ENCODE measurements at places on chromosomes 2 and 18.

GRCh38 chr2:49426996-49427395, 272.7 kb upstream of the FSHR start:
- no peak for DNase-seq

- DNase-seq, result peak; percentile 49
Measured at GRCh38 chr2:241223211-241224017, 34.9 kb downstream of the ANO7 start.

- no peak for DNase-seq
Measured at GRCh38 chr2:165251366-165251765, 12.2 kb downstream of the SCN2A start.

DNA sequence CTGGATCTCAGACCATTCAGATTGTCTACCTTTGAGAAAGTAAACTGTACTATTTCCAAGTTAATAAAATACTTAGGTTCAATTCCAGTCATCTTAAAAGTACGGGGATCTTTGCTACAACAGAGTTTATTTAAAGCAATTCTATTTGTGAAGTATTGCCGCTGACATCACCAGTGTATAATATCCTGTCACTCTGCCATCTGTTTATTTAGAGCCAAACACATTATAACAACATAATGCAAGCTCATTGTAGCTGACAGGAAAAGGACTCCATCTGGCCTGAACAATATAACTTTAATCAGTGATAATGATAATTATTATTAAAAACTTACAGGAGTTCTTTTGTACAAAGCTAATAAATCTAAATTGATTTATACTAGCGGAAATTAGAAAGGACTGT, 786.8 kb downstream of the ERBB4 start:
- peak; percentile 26 for DNase-seq

GRCh38 chr18:21629089-21629832, 17.1 kb downstream of the SNRPD1 start:
- no peak for DNase-seq

GRCh38 chr2:239897596-239898235, 127.4 kb downstream of the NDUFA10 start:
- no peak for DNase-seq

DNA sequence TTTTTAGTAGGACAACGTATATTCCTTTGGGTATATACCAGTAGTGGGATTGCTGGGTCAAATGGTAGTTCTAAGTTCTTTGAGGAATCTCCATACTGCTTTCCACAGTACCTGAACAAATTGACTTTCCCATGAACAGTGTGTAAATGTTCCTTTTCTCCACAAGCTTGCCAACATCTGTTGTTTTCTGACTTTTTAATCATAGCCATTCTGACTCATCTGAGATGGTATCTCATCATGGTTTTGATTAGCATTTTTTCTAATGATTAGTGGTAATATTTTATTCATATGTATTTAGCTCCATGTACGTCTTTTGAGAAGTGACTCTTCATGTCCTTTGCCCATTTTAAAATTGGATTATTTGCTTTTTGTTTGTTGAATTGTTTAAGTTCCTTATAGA, 58.4 kb upstream of the CERS6 start:
- peak; percentile 9 for DNase-seq

- peak; percentile 46 for DNase-seq
Measured at GRCh38 chr2:173654896-173655265, 300.2 kb downstream of the CDCA7 start.

GRCh38 chr2:10234409-10235094, 68.2 kb upstream of the HPCAL1 start:
- DNase-seq, result no peak

DNA sequence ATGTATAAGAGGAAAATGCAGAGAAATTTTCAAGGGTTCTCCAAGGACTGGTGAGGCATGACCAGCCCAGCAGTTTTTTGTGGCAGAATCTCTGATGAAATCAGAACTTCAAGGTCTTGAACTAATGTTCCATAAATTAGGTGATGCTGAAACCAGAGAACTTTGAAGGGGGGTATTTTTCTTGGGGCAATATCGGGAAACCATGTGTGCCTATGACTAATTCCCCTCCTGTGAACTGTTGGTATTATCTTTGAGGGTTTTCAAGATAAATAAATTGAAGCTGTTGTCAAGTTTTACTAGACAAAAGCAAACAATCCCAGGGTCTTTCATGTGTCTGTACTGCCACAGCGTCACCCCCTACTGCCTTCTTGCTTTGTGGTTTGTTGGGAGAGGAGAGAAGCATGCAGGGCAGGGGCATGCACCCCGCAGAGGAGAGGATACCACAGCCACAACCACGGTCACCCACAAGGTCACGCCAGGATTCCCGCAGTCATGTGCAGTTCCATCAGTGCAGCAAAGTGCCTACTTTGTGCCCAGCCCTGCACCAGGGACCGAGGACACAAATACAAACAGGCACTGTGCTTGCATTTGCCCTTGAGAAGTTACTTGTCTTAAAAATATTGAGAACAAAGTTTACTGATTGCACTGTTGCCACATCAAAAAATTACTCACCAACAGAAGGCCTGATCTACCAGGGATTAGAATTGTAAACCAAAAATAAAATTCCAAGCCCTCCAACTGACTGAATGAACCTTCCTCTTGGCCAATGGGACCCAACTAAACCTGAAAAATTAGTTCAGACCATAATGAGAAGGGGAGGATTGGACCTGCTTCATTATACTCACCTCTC, 413.3 kb upstream of the TRIB2 start:
- DNase-seq, result peak; percentile 72

DNA sequence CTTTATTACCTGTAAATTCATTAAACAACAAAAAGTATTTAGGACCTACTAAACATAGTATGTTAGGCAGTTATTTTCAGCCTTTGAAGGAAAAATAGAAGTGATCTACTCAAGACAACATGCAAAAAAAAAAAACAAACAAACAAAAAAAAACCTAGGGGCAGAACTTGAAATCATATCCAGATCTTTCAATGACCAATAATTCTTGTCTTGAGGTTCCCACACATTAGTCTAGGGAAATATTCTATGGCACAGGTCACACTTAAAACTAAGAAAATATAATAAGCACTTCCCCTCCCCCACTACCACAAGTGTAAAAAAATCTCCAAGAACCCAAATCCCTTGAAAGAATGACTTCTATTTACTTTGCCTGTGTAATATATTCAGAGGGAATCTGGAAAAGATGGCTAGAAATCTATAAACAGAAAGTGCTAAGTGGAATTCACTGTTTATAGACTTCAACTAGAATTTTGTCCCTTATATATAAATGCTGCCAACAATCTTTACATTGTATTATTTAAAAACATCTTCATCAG, 3.5 kb downstream of the PELI1 start:
- DNase-seq, result no peak

- DNase-seq, result no peak
Measured at GRCh38 chr2:104656571-104657163, 197.2 kb upstream of the POU3F3 start.

DNA sequence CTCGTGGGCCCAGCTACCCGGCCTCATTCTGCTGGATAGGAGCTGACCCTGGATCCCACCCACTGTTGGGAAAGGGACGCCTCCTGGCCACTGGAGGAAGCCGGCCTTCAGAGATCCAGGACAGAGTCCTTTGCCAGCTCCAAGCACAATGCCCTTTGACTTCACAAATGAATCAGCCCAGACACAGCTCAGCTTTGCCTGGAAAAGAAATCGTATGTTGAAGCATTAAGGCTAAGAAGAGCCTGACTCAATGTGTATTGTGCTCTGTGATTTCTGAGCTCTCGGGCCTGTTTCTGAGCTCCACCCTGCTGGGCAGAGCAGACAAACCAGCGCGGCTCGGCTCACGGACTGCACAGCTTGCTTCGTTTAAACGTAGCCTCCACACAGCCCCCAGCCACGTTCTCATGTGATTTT, 162.9 kb upstream of the APCDD1 start:
- DNase-seq, result no peak

DNA sequence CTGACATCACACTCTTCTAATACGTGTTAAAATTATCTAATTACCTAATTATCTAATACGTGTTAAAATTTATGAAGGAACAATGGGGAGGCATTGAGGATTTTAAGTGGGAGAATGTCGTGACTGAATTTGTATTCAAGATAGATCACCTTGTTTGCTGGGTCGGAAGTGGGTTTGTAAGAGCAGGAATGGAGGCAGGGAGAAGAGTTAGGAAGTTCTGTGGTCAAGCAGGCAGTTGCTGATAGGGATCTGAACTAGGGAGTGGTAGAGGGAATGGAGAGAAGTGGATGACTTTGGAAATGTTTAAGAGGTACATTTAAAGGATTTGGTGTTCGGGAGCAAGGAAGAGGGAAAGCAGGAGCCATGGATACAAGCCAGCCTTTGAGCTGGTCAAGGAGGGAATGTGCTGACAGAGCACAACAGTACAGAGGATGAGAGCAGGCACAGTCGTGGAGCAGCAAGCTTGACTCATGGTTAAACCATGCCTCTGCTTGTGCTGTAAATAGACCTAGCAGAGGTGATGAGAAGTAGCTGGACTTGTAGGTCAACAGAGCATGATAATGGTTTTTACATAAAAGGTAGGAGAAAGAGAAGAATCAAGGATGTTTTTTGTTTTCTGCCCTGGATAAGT, 16.2 kb downstream of the IL18RAP start:
- peak; percentile 62 for DNase-seq

DNA sequence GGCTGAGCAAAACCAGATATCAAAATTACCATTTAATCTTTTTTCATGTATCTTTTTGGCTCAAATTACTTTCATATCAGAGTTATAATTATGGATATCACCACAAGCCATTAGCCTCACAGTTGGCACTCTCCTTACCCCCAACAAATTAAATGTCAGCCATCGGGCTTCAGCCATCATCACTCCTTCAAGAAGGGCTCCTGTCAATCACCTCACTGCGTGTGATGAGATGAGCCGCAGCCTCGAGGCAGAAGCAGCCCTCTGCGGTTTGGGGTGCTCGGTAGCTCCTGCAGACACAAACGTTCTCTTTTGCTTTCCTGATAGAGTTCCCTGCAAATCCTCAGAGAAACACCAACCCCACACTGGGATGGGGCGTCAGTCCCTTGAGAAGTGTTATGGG, 94.1 kb downstream of the DNER start:
- DNase-seq, result no peak

GRCh38 chr2:164314148-164314547, 307.1 kb downstream of the GRB14 start:
- peak; percentile 9 for DNase-seq

GRCh38 chr2:154825358-154825757, 126.9 kb downstream of the KCNJ3 start:
- no peak for DNase-seq

GRCh38 chr2:162044586-162044985, 29.4 kb downstream of the DPP4 start:
- DNase-seq, result no peak

GRCh38 chr2:7052404-7052803, 135.2 kb downstream of the RNF144A start:
- DNase-seq, result no peak

DNA sequence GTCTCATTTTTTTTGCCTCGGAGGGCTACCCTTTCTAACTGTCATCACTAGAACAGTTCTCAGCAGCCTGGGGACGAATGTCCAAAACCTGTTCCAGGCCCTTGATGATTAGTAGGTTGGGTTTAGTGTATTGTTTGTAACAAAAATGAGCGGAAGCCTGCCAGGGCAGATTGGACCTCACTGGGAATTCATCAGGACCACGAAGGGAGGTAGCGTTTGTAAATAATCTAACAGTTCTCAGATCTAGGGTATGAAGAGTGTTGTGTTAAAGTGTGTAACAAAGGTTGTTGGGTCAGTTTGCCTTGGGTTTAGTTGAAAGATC, 799 bp downstream of the CEP68 start:
- no peak for DNase-seq

DNA sequence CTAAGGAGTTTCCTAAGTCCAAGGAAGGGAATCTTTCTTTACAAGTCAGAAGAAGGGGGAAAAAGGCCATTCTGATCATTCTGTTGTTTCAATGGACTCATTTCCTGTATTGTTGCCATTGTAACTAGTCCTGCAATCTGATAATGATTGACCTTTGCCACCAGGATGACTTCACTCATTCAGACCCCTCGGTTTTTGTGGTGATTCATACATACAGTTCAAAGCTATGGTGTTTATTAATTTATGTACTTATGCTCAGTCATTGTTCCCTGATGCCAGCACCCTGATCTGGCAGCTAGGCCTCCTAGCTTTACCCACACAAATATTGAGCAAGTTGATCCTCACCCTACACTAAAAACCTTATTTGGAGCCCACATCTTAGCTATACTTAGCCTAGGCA, 57.6 kb upstream of the ZNF519 start:
- peak; percentile 49 for DNase-seq

DNA sequence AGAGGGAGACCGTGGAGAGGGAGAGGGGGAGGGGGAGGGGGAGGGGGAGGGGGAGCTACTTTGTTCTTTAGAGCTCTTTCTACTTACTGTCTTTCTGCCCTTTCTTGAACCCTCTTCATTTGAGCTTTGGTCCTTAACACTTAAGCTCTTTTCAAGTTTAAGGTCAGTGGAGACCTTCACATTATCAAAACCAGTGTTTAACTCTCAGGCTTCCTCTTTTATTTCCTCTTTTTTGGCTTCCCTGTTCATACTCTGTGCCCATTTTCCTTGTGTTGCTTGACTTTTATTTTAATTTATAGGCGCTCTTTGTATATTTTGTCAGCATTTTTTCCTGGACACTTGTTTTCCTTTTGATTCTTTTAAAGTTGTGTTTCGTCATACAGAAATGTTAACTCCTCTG, 37.1 kb downstream of the ACSL3 start:
- no peak for DNase-seq

DNA sequence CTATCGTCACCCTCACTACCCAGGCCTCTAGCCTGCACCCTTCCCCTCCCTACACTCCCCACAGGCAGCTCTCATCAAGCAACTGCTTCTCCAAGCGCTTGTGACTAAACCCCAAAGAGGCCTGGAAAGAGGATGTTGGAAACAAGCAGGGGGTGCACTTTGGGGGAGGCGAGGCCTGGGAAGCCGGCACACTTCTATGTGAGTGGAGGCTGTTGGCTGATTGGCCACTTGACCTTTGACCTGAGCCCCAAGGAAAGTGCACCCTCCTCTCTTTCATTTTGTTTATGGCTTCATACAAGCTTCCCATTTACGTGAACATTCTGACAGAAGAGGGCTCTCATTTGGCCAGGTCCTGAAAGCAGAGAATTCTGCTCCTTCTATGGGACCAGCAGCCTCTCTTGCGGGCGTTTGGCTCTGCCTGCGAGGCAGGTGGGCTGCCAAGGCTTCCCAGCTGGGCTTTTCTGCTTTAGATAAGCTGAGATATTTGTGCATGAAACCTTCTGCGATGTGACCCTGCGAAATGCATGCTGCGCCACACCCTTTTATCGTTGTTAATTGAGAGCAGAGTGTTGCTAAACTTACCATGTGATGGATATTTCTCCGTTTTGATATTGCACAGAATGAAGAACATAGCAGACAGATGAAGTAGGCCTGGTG, 134.8 kb upstream of the NCK2 start:
- DNase-seq, result no peak

- DNase-seq, result no peak
Measured at GRCh38 chr2:175402571-175402970, 221.1 kb upstream of the ATP5MC3 start.

All from ELR (cell line).